ENCODE measurements at places on chromosomes 5 and 9.
A peak's percentile ranks its signal among the peaks of the same experiment; 100 is the strongest.

DNA sequence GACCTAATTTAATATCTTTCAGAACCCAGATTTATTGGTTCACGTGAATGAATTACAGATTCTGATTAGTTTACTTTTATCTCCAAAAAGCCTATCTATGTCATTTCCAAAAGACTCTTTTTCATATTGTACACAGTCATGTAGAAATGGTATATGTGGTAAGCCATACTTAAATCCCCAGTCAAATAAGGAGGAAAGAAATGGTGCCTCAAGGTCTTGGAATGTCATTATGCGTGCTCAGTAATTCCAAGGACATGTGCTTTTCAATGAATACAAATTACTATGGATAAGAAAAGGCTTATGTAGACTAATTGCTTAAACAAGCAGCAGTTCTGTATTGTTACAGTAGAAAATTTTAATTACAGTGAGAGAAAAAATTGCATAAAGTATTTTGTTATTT lies 64.1 kb upstream of the TYRP1 start:
- no peak for DNase-seq

GRCh38 chr5:90214991-90215390 lies 194.6 kb downstream of the CETN3 start:
- no peak for DNase-seq

DNA sequence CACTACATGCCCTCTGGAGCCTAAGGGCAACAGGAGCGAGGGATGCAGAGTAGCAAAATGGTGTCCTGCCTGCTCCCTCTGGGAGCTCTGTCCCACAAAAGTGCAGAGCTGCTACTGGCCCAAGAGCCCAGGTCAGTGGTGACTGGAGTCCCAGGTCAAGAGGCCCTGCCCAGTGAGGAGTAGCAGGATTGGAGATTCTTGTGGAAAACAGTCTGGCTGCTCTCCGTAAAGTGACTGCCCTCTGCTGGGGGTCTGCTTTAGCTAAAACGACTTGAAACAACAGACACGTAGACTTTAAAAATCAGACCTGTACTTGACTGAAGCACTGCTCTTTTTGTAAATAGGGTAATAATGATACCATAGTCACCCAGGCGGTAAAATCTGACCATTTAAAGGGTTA lies 917.0 kb downstream of the MAT2B start:
- peak; percentile 77 for DNase-seq

GRCh38 chr5:151905557-151905961 lies 19.1 kb downstream of the GLRA1 start:
- DNase-seq = no peak

- DNase-seq = no peak
These were observed 111.4 kb downstream of the DCP2 start for GRCh38 chr5:113087976-113088514.

- peak; percentile 70 for DNase-seq
These were observed 27.5 kb upstream of the DNAH5 start for GRCh38 chr5:13972029-13972428.

GRCh38 chr9:132160802-132161742 lies 786 bp upstream of the NTNG2 start:
- DNase-seq = no peak

DNA sequence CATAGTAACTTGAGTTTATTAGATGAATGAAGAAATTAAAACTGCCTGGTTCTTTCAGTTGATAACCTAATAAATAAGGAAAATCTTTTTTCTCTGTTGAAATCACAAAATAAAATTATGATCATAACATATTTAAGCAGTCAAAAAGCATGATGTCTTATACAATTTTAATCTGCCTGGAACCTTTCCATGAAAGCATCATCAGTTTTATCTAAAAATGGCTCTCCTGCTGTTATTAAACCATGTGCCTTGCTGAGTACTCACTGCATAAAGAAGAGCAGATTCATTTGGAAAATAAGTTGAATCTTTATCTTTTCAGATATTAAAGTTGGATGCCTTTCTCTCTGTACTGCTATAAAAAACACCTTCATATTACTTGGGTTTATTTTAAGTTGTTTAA lies 148.8 kb downstream of the SLC24A2 start:
- DNase-seq = no peak

DNA sequence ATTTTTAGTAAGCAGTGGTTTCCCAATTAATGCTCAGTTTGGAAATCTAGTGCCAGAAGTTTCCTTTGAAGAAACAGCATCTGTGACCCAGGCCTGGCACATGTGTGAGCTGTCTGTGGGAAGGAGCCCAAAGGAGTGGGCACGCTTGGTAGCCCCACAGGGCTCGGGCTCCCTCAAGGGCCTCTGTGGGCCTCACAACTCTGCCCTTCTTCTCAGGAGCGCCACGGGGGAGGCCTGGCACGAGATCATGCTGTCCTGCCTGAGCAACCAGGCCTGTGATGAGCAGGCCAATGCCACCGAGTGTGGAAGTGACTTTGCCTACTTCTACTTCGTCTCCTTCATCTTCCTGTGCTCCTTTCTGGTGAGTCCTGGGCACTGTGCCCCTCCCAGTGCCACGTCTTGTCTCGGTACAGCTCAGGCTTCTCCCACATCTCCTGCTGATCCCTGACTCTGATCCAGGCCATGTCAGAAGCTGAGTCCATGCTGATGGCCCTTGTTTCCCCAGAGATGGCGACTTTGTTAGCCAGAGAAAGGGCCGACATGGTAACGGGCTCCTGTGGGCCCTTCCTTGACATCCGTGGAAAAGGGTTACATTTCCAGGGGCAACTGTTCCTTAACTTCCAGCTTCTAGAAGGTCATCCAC lies 200.4 kb downstream of the CACNA1B start:
- DNase-seq = no peak

- DNase-seq = peak; percentile 41
These were observed 3.8 kb upstream of the LCN1 start for GRCh38 chr9:135517407-135517822.

DNA sequence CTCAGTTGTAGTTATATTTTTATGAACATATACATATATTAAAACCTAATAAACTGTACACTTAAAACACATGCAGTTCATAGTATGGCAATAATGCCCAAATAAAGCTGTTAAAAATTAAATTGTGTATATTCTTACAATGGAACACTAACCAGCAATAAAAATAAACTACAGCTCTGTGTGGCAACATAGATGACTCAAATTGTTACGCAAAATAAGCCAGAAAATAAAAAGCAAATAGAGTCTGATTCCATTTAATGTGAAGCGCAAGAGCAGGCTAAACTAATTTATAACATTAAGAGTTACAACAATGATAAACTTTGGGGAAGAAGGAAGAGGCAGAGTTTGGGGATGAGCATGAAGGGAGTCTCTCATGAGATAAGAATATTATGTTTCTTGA lies 597.3 kb downstream of the TLE1 start:
- no peak for DNase-seq

DNA sequence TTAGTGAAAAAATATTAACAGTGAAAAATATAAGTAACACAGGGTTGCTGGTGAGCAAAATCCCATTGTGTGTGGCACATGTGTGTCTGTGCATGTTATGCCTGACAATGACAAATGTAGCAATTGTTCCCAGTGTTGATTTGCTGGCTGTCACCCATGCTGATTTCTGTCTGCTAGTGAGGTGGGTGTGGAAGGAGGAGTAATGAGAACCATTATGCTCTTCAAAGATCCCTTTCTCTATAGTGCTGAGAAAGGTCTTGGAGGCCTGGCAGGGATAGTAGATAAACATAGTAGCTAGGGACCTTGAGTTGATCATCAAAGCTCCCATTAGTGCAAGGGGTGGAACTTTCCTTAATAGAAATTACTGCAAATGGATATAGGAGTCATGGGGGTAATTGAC lies 152.5 kb upstream of the CLINT1 start:
- no peak for DNase-seq

- DNase-seq = no peak
These were observed 48.2 kb downstream of the DBH start for GRCh38 chr9:133684121-133684935.

GRCh38 chr9:95012035-95012708 lies 285.7 kb downstream of the AOPEP start:
- DNase-seq = no peak

DNA sequence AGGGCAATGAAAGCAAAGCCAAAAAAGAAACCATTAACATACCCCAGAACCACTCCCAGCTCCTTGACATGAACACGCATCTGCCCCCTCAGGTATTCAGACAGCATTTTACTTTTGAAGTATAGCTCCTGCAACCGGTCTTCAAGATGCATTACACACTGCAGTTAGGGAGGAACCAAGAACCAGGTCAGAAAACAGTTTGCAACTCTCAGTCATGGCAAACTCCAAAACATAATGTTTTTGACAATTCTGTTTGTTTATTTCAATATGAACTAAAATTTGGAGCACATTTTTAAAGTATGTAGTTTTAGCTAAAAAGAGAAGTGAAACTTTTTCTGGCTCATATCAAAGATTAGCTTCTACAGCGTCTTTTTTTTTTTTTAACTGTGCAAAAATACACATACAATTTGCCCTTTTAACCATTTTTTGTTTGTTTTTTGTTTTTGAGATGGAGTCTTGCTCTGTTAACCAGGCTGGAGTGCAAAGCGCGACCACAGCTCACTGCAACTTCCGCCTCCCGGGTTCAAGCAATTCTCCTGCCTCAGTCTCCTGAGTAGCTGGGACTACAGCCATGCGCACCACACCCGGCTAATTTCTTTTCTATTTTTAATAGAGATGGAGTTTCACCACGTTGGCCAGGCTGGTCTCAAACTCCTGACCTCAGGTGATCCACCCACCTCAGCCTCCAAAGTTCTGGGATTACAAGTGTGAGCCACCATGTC lies 12.2 kb upstream of the RAPGEF6 start:
- DNase-seq = no peak

GRCh38 chr5:119382169-119382568 lies 26.4 kb downstream of the TNFAIP8 start:
- no peak for DNase-seq

DNA sequence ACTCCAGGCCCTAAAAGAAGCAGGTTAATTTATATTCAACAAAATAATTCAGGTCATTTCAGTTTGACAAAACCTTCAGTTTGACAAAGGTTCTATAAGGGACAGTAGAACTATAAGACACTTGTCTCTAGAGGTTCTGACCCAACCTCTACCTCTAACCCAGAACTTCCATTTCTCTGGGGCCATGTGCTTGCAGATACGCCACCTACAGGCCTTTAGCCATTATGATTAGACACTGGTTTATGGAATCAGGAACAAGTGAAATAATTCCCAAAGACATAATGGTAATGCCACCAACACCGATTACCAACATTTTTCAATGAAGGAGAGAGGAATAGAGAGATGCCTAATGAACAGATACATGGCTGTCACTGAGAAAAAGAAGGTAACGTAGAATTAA lies 733.9 kb downstream of the PRELID2 start:
- no peak for DNase-seq

DNA sequence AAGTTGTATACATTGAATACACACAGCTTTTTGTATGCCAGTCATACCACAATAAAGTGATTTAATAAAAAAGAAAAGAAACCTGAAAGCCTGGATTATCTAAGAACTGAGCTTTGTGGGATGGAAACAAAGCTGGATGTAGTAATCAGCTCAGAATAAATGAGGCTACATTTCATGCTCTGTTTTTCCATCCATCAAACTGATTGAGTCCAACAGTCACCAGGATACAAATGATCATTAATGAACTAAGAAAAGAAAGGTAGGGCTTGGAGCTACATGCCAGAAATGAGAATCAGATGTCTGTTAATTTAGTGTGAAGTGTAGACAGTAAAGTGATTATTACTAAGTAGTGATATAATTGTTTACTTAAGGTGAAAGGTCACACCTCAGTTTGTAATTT lies 109.8 kb upstream of the TARS1 start:
- DNase-seq = no peak

DNA sequence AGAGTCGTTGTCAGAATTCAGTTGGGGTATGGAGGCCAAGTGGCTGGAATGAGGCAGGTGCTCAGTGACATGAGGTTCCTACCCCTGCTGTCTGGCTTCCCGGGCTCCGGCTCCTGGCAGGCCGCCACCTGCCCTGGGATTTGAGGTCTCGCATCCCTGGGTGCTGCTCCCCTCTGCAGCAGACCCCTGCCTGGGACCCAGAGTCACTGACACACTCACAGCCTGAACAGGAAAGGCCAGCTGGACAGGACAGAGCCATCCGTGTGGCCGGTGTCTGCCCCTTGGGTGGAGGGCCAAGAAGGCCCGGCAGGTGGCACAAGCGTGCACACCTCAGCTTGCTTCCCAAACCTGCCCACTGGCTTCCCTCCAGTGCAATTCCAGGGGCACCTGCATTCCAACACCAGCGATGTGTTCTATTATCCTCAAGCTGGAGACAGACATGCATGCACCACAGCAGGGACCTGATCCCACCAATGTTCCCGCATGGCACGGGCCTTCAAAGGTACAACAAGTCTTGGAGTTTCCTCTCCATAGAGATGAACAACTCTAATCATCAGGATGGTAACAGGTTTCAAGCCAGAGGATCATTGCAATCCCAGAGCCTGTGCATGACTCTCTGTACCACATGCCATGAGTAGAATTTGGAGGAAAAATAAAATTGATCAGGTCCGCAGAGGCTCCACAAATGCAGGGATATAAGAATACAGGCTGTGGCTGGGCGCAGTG lies 45.6 kb upstream of the RNF130 start:
- DNase-seq = peak; percentile 55

GRCh38 chr5:160023007-160023907 lies 14.3 kb downstream of the TTC1 start:
- DNase-seq = no peak

GRCh38 chr5:133905424-133905823 lies 63.0 kb downstream of the C5orf15 start:
- no peak for DNase-seq

DNA sequence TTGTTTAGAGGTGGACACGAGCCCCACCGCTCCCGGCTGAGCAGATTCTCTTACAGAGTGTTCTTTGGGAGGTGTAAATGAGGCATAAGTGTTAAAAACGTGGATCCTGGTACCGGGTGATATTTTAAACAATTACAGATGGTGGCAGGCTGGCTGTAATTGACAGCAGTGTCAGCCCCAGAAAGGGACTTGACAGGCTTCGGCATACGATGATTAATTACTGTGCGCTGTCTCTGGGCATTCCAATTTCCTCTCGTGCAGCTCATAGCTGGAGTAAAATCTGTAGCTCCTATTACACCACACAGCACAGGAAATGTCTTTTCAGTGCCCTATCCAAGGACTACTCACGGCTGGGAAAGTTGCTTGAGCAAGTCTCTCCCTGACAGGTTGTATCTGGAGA lies 305.4 kb upstream of the IRX2 start:
- no peak for DNase-seq

DNA sequence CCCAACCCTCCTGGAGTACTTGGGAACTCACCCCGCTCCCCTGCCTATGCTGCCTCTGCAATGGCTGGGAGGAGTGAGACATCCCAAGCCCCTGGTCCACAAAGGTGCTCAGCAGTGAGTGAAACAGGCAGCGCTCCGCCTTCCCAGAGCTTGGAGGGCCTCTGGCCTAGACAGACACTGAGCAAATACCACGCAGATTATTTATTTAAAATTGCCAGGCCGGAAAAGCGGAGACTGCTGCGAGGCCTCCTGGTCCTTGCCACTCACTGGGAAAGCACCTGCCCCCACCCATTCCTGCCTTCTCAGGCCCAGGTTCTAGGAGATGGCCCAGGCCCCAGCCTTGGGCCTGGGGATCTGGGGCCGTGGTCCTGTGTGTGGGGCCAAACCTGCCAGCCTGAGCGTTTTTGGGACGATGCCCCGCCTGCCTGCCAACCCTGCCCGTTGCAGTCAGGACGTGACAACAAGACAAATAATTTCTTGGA lies 17.4 kb downstream of the FGF18 start:
- DNase-seq = peak; percentile 46

GRCh38 chr5:1002271-1002546 lies 6.4 kb upstream of the NKD2 start:
- no peak for DNase-seq

- DNase-seq = peak; percentile 74
These were observed 120.2 kb upstream of the SLC25A48 start for GRCh38 chr5:135714126-135714894.

- no peak for DNase-seq
These were observed 231.1 kb upstream of the TBCA start for GRCh38 chr5:78007233-78007632.

All from islet precursor cell (in vitro differentiated cells).